Breast epithelium (tissue), 4 donors: ENCODE measurements at places on chromosomes 11 and 22.

DNA sequence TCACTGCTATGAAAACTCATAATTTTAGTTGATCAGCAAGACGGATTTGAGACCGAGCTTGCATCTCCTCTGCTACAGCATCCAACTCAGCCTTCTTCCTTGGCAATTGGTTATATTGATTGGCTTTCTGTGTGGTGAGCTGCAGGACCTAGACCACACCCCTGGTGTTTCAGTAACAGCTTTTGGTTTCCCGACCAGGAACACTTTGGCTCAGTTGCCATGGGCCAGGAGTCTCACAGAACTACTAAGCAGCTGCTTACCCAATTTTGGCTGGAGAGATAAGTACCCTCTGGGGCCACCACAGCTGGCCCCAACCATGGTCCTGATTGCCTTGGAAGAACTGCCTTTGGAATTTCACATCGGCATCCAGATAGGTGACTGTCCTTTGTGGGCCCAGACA, at the start of gene GLYATL1:
GLYATL1 (plus strand) TSS at position 212 of the 400 bp plus-strand sequence. CDS start 7,600 bp downstream, outside the sequence.
- H3K27ac ChIP-seq, result no peak within 1 kb of the TSS
- DNase-seq, result no peak

GRCh38 chr11:79052544-79052943, 388.3 kb downstream of the TENM4 start:
- no peaks in the 10 kb centered on the region for H3K36me3 ChIP-seq
- H3K4me3 ChIP-seq, result no peak overlapping the region
- no peak for DNase-seq
- no peak overlapping the region for H3K27ac ChIP-seq
- H3K27me3 ChIP-seq, result no peaks in the 10 kb centered on the region

DNA sequence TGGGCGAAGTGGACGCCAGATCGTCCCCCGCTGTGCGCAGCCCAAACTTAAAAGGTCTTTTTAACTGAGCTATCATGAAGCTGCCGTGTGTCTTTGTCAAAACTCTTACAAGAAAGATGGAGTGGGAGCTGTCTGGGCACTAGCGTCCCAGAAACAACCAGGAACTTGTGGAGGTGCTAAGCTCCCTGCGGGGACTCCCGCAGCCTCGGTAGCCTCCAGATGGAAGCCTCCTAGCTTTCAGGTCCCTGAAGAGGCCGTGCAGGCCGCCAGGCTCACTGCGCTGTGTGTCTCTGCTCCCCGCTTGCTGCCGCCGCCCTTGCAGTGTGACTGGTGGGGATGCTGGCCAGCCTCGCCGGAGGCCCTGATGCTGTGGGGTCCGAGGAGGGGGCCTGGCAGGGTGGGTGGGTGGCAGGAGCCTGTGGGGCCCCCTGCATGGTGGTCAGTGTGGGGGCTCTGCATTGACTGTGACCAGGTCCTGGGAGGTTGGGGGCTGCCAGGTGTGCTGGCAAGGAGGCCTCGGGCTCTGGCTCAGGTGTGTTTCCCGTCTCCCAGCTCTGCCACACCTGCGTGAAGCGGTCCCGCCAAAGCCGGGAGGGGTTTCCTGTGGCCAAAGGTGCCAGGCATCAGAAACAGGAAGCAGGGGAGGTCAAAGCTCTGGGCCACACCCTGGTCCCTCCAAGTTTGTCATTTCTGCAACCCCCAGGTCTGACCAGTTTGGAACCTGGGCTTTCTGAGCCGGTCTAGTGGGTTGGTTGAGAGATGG, 1.2 kb downstream of the TRABD start:
- no peaks in the 10 kb centered on the region for H3K36me3 ChIP-seq
- no peaks in the 10 kb centered on the region for H3K27me3 ChIP-seq
- H3K4me1 ChIP-seq, result peaks cover 27% of the 10 kb centered on the region
- peak overlapping the region; percentile 79 for H3K4me3 ChIP-seq
- peak overlapping the region; percentile 75 for H3K27ac ChIP-seq
- no peak for DNase-seq

DNA sequence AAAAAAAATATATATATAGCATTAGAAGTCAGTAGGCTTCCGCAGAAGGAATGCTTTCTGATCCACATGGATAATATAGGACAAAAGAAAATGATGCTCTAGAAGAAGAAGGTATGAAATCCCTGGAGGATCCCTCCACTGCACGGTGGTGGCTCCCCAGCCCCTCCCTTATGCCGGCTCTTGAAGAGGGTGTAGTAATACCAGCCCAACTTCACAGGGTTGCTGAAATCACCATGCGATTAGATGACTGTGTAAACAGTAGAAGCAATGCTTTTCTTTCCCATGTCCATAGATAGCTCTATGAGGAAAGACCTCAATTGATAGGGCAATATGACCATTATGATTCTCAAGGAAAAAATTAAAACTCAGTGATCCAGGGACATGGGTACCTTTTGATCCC, 3.2 kb upstream of the ETS1 start:
- no peak overlapping the region for H3K4me3 ChIP-seq
- DNase-seq, result no peak
- no peaks in the 10 kb centered on the region for H3K27me3 ChIP-seq
- H3K4me1 ChIP-seq, result no peaks in the 10 kb centered on the region
- no peaks in the 10 kb centered on the region for H3K36me3 ChIP-seq

DNA sequence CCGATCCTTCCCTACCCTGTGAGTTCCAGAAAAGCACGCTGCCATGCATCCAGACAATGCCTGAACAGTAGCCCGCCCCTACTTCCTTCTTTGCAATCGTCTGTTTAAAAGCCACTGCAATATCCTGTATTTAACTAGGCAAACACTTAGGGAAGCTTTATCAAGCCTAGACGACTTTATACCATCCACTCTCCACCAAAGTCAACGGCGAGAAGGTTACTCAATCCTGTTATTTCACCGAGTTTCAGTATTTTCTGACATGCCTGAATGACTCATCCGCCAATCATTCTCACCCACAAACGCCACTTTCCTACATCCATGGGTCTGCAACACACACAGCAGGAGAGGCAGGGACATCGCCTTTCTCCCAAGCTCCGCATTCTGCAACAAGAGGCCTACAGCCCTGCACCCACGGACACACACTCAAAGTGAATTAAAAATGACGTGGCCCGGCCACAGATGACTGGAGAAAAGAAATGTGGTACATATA, 9.3 kb downstream of the CELSR1 start:
- no peak overlapping the region for H3K27ac ChIP-seq
- H3K4me3 ChIP-seq, result no peak overlapping the region
- DNase-seq, result no peak

DNA sequence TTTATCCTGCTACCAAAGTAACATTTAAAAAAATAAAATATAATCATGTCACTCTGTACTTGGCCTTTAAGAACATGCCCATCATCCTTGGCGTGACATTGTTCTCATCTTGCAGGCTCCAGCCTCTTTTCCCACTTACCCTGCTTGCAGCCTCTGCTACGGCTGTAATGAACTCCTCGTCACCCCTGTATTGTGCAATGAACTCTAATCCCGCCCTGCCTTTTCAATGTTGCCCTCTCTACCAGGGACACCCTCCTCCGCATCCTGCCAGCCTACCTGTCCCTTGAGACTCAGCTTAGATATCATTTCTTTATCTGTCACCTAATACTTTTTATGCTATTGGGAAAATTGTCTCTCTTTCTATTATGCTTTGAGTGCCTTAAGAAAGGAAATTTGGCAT, 12.6 kb upstream of the MMP20 start:
- H3K27ac ChIP-seq, result no peak overlapping the region
- no peak for DNase-seq
- no peak overlapping the region for H3K4me3 ChIP-seq
- H3K4me1 ChIP-seq, result no peaks in the 10 kb centered on the region
- H3K36me3 ChIP-seq, result no peaks in the 10 kb centered on the region
- H3K27me3 ChIP-seq, result no peaks in the 10 kb centered on the region

GRCh38 chr22:36405221-36405661, 17.5 kb upstream of the MYH9 start:
- no peaks in the 10 kb centered on the region for H3K4me1 ChIP-seq
- H3K27me3 ChIP-seq, result no peaks in the 10 kb centered on the region
- no peak for DNase-seq
- no peak overlapping the region for H3K4me3 ChIP-seq
- no peak overlapping the region for H3K27ac ChIP-seq

DNA sequence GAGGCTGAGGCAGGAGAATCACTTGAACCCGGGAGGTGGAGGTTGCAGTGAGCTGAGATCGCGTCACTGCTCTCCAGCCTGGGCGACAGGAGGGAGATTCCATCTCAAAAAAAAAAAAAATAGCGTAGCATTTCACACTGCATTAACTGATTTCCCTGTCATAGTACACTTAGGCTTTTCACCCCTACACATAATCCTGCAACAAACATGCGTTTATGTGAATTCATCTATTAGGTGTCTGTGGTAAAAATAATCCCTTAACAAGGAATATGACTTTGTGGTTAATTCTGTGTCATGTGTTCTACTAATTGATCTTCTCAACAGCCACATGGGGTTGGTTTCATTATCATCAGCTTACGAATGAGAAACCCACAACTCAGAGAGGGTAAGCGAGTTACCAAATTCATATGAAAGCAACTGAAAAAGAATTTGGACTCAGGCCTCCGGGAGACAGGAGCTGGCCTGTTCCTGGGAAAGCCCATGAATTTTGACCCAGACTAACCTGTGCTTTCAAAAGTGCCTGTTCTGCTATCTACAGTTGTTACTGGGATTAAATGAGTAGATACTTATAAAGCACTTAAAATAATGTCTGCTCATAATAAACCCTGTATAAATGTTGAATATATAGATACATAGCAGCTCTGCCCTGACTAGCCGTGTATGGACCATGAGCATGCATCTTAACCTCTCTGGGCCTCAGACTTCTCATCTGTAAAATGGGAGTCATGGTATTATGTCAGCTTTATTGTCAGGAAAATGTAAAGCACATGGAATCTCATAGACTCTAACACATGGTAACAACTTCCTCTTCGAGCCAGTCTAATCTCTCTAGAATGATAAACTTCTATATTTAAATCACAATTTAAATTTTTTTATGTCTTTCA, 36.6 kb downstream of the KCNJ1 start:
- H3K36me3 ChIP-seq, result no peaks in the 10 kb centered on the region
- no peaks in the 10 kb centered on the region for H3K27me3 ChIP-seq
- H3K4me1 ChIP-seq, result peaks cover 5% of the 10 kb centered on the region
- H3K27ac ChIP-seq, result no peak overlapping the region
- DNase-seq, result no peak

DNA sequence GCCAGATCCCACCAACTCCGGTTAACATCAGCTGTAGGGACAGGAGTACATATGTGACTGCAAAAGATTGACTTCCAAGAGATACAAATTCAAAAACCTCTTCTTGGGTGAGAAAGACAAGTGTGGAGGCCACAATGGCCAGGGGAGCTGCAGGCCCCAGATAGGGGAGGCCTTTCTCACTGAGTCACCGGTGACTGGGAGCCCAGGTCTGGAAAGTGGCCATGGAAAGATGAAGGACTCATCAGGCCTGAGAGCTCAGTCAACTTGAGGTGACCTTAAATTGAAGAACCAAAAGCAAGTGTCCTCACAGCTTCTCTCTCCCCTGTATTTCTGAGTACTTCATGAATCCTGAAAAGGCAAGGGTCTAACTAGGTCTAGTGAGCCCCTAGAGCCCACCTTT, 90.4 kb upstream of the CLPB start:
- H3K4me3 ChIP-seq, result no peak overlapping the region
- H3K27me3 ChIP-seq, result no peaks in the 10 kb centered on the region
- no peak for DNase-seq
- no peaks in the 10 kb centered on the region for H3K36me3 ChIP-seq
- H3K4me1 ChIP-seq, result no peaks in the 10 kb centered on the region

GRCh38 chr11:61149624-61150615, 11.3 kb downstream of the VPS37C start:
- H3K4me3 ChIP-seq, result no peak overlapping the region
- no peaks in the 10 kb centered on the region for H3K27me3 ChIP-seq
- H3K4me1 ChIP-seq, result peaks cover 5% of the 10 kb centered on the region
- no peak for DNase-seq

GRCh38 chr11:64136765-64137441, 29.0 kb downstream of the MACROD1 start:
- no peaks in the 10 kb centered on the region for H3K27me3 ChIP-seq
- H3K36me3 ChIP-seq, result no peaks in the 10 kb centered on the region
- no peaks in the 10 kb centered on the region for H3K4me1 ChIP-seq
- DNase-seq, result no peak
